ENCODE measurements at places on chromosomes 1 and 21.

DNA sequence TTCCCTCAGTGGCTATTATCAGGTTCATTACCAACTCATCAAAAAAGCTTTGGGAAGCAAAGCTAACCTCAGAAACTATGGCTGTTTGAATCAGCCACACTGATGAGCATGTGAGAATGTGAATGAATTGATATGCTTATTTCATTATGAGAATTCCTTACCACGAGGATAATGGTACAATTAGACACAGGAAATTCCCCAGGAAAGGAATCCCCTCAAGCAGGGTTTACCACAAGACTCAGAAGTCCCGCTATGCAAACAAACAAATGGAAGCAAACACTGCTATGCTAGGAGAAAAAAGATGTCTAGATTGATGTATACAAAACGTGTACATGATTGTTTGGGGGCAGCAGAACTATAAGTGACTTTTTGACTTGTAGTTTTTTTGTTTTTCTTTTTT, 205.0 kb downstream of the HMCN1 start:
- no peak for DNase-seq

DNA sequence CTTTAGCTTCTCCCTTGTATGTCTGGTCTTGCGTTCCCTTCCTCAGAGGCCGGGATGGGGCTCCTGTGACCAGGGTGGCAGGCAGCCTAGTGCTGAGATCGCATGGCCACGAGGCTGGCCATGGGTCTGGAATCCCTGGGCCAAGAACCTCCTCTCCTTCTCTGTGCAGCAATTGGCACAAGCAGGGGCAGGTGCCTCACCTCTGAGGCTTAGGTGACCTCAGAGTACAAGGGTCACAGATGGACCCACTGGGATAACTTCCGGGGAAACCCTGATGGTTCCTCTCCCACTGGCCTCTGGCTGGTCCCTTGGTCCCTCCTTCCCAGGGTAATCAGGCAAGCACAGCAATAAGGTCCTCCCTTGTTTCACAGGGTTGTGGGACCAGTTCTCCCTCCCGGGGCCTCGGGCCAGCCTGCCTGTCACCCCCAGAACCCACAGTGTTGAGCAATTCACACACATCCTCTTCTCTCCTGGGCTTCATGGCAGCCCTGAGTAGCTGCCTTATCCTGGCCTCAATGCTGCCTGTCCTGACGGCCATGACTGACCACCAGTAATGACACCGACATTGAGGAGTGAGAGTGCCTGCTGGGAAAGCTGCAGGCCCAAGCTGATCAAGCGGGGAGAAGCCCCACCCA, 38.6 kb downstream of the BMP8A start:
- no peak for DNase-seq

DNA sequence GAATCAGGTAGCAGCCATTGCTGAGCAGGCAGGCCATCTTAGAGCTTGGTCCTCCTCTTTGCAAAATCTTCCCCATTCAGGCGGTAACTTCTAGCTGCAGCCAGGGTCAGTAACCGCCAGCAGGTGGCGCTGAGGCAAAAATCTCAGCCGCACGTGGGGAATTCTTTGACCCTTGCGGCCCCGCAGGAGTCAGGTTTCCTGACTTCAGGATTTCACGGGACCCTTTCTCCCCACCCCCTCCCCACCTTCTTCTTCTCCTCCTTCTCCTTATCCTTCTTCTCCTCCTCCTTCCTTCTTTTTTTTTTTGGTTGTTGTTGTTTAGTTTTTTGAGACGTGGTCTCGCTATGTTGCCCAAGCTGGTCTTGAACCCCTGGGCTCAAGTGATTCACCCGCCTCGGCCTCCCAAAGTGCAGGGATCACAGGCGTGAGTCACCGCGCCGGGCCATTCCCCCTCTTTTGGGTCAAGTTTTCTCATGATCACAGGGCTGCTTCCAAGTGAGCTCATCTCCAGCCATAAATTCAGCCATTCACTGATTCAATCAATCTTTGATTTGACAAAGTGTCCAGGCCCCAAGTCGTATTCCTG, 33.4 kb upstream of the TENT5B start:
- peak; percentile 67 for DNase-seq

DNA sequence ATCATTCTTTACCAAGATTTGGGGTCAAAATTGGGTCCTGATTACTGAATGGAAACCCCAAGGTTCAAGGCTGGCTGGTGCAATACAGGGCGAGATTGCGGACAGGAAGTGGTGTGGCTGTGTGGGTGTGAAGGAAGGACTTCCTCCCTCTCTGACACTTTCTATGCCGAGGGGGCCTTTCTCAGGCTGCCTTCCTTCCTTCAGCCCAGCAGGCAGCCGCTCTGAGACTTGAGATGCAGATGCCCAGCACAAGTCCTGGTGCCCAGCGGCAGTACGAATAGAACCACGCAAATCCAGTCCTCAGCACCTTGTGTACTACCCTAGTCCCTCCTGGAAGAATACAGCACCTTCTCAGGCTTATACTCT, 16.3 kb downstream of the BATF3 start:
- DNase-seq, result no peak

DNA sequence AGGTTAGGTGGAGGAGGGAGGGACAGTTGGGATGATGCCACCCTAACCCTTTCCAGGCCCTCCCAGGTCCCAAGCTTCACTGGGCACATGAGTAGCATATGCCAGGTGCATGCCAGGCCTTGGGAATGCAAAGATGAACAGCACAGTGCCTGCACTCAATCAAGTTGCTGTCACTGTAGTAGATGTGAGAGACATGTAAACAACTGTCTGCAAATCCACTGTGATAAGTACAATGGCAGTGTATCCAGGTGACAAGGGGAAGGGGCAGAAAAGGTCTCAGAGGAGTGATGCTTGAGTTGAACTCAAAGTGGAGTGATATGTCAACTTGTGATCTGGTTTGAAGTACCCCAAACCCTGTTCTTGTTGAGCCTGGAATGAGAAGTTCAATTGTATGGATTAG, 49.5 kb upstream of the LRRN2 start:
- DNase-seq, result no peak

GRCh38 chr1:85397490-85398032, 67.4 kb downstream of the DDAH1 start:
- DNase-seq, result no peak

DNA sequence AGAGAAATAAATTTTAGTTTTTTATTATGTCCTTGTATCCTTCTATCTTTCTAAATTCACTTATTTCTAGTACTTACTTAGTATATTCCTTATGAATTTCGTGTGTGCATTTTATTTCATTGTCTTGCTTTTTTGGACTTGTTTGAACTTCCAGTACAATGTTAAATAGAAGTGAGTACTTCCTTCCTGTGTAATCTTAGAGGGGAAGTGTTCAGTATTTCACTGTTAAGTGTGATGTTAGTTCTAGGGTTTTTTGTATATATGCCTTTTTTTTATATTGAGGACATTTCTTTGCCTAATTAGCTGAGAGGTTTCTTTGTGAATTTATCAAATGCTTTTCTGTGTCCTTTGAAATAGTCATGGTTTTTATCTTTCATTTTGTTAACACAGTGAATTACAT, 10.7 kb downstream of the LYPLAL1 start:
- DNase-seq, result no peak

DNA sequence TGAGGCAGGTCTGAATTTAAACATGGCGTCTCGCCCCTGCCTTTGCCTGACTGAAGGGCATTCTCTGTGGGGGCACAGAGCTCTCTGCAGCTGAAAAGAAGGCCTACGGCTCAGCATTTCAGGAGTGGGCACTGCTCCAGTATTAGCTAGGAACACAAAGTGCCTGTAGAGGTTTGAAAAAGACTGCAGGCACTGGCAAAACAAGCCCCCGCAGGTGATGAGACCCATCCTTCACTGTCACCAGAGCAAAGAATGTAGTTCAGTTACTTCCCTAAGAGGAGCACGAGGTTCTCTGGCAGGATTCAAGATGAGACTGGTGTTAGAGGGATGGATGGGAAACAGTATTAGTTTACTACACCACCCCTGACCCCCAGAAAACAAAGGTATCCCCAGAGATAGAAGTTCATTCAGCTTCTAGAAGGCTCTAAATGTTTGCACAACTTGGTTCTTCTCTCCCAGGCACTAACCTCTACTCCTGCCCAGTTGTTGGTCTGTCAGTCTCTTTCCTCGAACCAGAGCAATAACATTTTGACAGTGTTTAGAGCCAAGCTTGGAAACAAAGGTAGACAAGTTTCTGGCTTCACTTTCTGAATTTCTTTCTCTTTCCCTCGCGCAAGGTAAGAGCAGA, 101.9 kb upstream of the KCNE2 start:
- no peak for DNase-seq

- DNase-seq, result no peak
Measured at GRCh38 chr21:30126576-30126975, 40.0 kb downstream of the CLDN17 start.

Measured in NCI-H1417 (cell line).